Activated CD4-positive, alpha-beta T cell treated with anti-CD3 and anti-CD28 coated beads for 1 hour (primary cell): ENCODE measurements at places on chromosomes 5 and 9.

- DNase-seq: no peak
Observed at GRCh38 chr5:10509575-10509974, 54.3 kb upstream of the ANKRD33B start.

- no peak for DNase-seq
Observed at GRCh38 chr5:111394586-111394985, 117.7 kb downstream of the STARD4 start.

DNA sequence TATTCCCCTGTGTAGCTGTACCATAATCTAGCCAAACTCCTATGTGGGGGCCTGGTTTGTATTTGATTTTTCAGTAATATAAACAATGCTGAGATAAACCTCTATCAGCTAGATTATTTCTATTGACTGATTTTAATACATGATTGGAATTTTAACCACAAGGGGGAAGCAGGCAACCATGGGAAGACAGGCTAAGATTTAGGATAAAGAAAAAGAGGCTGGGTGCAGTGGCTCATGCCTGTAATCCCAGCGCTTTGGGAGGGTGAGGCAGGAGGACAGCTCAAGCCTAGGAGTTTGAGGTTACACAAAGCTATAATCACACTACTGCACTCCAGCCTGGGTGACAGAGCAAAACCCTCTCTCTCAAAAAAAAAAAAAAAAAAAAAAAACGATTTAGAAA is 18.1 kb upstream of the GPX3 start:
- no peak for DNase-seq

DNA sequence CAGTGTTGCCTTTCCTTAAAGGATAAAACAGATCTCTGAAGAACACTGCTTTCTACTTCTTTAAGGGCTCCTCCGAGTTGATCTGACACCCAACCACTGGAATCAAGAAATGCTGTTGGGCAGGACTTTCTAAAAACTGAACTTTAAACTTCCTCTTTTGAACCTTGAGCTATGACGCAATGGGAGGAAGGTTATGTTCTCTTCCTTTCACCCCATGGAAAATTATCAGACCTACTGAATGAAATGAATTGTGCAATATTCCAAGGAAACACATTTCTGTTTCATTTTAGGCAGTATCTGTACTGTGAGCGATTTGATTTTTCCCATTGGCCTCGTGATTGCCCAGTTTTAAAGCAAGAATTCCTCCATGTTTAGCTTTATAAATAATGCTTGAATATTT is 206.0 kb upstream of the PRR16 start:
- no peak for DNase-seq

- no peak for DNase-seq
Observed at GRCh38 chr5:57889558-57889957, 406.9 kb upstream of the ACTBL2 start.

GRCh38 chr5:116951219-116951618 is 376.6 kb upstream of the SEMA6A start:
- DNase-seq: no peak

DNA sequence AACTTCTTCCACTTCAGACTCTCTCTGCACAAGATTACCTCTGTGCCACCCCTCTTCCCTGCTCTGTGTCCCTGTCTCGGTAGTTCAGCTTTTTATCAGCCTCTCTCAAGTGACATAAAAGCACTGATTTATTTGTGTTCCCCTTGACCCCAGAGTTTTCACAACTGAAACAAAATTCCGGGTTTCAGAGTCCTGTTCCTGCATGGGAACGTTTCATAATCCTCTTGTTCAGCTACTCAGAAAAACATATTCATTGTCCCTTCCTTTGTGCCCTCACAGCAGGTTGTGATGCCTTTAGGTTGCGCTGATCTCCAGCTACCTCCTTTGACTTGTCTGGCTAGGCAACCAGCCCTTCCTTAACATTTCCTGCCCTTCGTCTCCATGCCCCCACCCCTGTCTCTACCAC is 13.7 kb upstream of the ITGA1 start:
- DNase-seq: no peak

DNA sequence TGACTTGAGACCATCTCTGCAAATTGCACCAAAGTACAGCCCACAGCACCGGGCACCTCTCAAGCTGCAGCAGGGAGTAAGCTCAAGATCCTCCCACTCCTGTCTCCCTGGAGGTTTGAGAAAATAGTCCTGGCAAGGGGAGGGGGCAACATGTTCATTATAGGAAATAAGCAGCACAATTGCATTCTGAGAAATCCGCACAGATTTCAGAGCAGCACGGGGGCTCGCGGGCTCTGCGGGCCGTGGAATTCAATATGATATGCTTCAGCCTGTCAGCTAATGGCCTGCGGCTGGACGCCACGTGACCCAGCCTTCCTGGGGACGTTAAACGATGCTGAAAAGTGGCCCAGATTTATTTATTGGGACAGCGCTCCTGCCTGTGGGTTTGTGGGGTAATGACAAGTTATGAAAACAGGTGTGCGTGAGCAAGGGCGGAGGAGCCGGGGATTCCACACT is 156.4 kb downstream of the DAB2IP start:
- DNase-seq: no peak

DNA sequence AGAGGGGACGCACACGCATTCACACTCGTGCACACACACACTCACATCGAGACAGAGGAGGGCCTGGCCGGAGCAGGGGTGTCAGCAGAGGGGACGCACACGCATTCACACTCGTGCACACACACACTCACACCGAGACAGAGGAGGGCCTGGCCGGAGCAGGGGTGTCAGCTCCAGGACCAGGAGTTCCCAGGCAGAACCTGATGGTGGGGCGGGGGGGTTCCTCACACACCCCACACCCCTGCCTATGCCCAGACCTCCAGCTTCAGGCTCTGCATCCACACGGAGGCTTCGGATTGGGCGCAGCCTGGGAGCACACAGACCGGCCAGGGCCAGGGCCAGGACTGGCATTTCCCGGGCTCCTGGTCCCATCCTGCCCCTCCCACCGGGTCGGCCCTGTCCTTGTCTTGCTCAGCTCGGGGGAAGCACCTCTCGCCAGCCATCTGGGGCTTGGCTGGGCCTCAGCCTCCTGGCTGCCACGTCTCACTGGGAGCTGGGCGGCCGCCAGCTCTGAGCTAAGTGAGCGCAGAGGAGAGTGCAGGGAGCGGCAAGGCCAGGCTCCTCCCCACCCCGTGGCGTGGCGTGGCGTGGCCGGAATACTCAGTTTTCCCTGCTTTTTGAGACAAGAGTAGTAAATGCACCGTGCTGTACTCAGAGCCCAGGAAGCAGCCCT is 31.3 kb downstream of the ADAMTS2 start:
- DNase-seq: no peak

GRCh38 chr5:87007737-87008136 is 259.9 kb upstream of the RASA1 start:
- no peak for DNase-seq

- DNase-seq: no peak
Observed at GRCh38 chr5:117337064-117337749, 762.6 kb upstream of the SEMA6A start.

- no peak for DNase-seq
Observed at GRCh38 chr9:86716326-86716922, 230.9 kb downstream of the GAS1 start.

DNA sequence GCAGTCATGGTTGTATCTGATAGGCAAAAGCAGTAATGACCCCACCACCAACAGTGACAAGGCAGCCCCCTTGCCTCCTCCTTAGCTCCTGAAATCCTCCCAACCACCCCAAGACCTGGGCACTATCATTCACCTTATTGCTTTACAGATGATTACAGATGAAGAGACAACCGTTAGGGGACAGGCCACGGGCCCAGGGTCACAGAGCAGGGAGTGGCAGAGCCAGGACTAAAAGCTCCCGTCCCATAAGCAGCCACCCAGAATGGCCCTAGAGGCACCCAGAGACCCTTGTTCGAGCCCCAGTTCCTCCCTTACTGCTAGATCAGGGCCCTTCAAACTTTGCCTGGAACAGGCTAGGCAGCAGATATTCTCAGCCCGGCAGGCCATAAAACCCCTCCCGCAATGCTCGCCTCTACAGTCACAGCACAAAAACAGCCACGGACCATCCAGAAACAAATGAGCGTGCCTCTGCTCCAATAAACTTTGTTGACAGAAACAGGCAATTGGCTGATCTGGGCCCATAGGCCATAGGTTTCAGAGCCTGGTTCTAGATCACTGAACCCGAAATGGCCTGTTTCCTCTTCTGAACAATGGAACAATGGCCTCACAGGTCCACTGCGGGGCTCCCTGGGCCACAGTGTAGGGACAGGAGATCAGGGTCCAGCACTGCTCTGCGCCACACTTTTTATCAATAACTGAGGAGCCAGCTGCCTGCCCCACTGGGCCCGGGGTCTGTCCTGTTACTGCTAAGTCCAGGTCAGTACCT is 67.0 kb downstream of the LRSAM1 start:
- no peak for DNase-seq

DNA sequence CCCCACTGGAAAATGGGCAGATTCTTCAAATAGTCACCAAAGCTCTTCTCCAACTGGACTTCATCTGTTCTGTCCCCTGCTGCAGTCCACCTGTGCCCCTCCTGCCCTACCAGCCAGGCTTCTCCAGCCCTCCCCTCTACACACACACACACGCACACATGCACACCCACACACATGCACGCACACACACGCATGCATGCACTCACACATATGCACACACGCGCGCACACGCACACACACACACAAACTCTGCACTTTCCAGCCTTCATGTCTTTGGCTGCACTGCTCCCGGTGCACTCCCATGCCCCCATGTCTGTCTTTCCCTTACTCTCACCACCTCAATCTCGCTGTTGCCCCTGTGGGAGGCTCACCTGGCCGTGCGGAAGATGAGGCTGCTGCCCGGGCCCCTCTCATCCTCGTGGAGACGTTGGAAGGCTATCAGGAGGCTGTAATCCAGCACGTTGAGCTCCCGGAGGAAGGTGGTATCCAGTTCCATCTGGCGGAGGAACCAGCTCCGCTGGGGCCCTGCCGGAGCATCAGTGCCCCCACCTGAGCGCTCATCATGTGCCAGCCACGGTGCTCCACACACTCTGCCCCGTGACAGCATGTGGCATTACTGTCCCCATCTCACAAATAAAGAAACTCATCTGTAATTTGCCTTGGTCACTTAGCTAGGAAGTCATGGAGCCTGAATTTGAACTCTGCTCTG is 5.7 kb downstream of the PIP5KL1 start:
- DNase-seq: no peak

GRCh38 chr9:138116521-138116920 is 238.9 kb downstream of the CACNA1B start:
- no peak for DNase-seq
